ENCODE measurements at places on chromosomes 11 and 22. TPM values are rescaled to one million over a fixed set of nuclear protein-coding genes. Genes with fewer than 3 reads are reported as not detected.

TYR gene
- not detected for total RNA-seq

TRIM29 gene
- total RNA-seq: not detected

MUC5AC gene
- total RNA-seq: not detected

WEE1 gene
- total RNA-seq: 66.6 TPM

GRCh38 chr22:21702700-21703683 lies 32.6 kb downstream of the YPEL1 start:
- H3K27me3 ChIP-seq: no peaks in the 10 kb centered on the region
- peaks cover 23% of the 10 kb centered on the region for H3K4me1 ChIP-seq
- H3K4me3 ChIP-seq: no peak overlapping the region

DNA sequence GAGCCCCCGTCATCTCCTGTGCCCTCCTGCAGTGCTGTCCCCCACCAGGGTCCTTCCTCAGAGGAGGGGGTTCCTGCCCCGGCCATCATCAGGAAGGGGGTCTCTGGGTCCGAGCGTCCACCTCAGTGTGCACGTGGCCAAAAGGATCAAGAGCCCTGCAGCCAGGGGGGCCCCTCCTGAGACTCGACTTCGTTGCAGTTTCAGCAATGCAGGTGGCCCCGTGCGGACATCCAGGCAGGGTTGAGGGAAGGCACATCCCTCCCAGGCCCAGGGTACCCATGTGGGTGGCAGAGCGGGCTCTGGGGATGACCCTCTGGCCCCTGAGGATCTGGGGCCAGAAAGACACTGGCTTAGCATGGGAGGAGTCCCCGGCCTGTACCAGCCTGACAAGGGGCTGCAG lies 41.3 kb downstream of the LRP5 start:
- no peak overlapping the region for H3K4me3 ChIP-seq
- no peak for DNase-seq
- no peak overlapping the region for H3K27ac ChIP-seq
- no peaks in the 10 kb centered on the region for H3K27me3 ChIP-seq

GRCh38 chr11:107259811-107260221 lies 197.8 kb downstream of the CWF19L2 start:
- DNase-seq: no peak
- no peaks in the 10 kb centered on the region for H3K27me3 ChIP-seq
- H3K27ac ChIP-seq: no peak overlapping the region
- no peak overlapping the region for H3K4me3 ChIP-seq
- no peaks in the 10 kb centered on the region for H3K36me3 ChIP-seq

GRCh38 chr11:103768816-103769215 lies 267.6 kb upstream of the DDI1 start:
- H3K36me3 ChIP-seq: no peaks in the 10 kb centered on the region
- DNase-seq: no peak
- H3K27ac ChIP-seq: no peak overlapping the region
- H3K4me1 ChIP-seq: no peaks in the 10 kb centered on the region

DNA sequence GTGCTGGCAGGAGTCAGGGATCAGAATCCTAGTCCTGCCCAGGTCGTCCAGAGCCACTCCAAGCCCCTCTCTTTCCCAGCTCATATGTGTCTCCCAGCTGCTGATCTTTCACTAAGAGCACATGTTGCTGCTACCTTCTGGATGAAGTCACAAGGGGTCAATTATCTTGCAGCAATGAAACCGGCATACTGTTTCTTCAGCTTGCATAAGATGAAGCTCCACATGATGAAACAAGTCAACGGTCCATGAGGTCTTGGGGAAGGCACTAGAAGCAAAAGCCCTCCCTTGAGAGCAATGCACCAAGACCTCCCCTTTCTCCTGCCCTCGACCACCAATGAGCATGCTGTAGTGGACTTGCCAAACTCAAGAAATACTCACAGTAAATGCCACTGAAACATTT lies 148.9 kb downstream of the TENM4 start:
- H3K4me3 ChIP-seq: no peak overlapping the region
- no peaks in the 10 kb centered on the region for H3K27me3 ChIP-seq
- H3K4me1 ChIP-seq: peaks cover 17% of the 10 kb centered on the region
- no peak for DNase-seq
- no peak overlapping the region for H3K27ac ChIP-seq

DNA sequence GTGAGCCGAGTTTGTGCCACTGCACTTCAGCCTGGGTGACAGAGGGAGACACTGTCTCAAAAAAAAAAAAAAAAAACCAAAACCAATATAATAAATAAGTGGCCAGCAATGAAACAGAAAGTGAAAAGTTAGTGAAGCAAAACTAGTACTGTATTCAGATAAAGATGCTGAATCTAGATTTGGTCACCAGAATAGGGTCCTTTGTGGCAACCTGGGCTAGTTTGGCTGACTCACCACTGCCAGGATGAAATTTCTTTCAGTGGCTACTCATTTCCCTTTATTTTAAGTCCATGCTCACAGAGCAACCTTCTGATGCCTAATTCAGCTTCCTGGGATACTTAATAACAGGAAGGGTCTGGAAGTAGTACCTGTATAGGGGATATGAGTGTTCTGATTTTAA lies 26.0 kb downstream of the LIMK2 start:
- H3K4me3 ChIP-seq: no peak overlapping the region
- no peak overlapping the region for H3K27ac ChIP-seq
- DNase-seq: no peak
- no peaks in the 10 kb centered on the region for H3K36me3 ChIP-seq
- no peaks in the 10 kb centered on the region for H3K27me3 ChIP-seq

GRCh38 chr11:122358292-122358691 lies 242.3 kb upstream of the BLID start:
- H3K4me3 ChIP-seq: no peak overlapping the region
- H3K4me1 ChIP-seq: peaks cover 11% of the 10 kb centered on the region
- no peak overlapping the region for H3K27ac ChIP-seq
- H3K36me3 ChIP-seq: peaks cover 4% of the 10 kb centered on the region

- no peak overlapping the region for H3K4me3 ChIP-seq
- no peaks in the 10 kb centered on the region for H3K4me1 ChIP-seq
- DNase-seq: no peak
- no peaks in the 10 kb centered on the region for H3K27me3 ChIP-seq
- no peak overlapping the region for H3K27ac ChIP-seq
Observed at GRCh38 chr11:106608677-106609076, 409.6 kb downstream of the GUCY1A2 start.

DNA sequence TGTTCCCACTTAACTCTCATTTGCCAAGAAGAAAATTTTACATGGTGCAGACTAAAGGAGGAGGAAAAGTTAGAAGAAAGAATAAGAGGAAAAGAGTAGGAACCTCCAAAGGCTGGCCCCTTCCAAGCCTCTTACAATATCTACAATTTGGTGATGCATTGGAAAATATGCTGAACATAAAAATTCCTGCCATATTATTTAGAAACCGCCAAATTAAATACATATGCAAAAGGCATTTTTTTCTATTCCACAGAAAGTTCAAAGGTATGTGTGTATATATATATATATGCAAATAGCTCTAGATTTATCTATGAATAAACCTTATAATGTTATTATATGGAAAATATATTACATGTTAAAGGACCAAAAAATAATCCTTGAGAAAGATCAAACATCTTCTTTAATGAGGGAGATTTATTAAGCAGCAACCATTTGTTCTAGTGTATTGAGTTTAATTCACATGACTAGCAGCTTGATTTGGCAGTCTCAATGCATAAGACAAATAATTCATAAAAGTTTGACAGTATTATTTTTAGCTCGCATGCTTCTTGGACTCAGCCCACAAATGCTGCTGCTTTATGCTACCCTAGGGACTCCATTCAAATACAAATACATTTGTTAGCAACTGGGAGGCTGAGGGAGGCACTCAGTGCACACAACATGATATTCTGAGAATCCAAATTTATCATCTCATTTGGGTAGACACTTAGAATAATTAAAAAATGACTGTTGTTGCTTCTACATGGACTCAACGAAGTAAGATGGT lies 184.9 kb downstream of the SBF2 start:
- no peaks in the 10 kb centered on the region for H3K36me3 ChIP-seq
- no peak overlapping the region for H3K27ac ChIP-seq
- no peaks in the 10 kb centered on the region for H3K27me3 ChIP-seq
- peaks cover 8% of the 10 kb centered on the region for H3K4me1 ChIP-seq

DNA sequence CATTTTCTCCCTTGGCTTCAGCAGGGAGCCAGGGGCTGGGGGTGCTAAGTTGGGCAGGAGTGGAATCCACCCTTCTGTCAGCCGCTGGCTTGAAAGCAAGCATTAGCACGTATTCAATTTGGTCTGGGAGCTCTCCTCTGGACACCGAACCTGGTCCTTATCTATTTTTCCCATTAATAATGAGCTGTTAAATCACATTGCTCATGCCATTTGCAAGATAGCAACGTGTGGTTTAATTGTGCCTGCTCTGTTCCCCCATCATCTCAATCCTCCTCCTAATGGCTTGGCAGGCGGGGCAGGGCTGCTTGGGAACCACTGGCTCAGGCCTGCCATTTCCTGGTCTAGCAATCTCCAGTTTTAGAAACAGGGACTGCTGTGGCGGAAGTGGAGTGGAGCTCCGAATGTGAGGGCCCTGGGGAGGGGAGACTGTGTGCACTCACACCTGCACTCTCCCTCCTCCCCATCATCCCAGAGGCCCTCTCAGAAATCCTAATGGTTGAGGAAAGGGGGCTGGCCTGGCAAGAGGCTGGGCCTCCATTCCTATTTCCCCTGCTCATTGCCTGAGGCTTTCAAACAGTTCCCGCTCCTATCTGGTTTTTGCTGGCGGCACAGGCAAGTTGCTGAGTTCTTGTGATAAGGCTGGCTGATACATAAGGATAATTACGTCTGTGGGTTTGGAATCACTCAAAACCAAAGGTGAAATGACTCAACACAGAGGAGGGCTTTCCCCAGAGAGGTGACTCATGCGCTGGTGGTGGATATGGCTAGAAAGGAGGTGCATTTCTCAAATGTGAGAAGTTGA lies 201.2 kb upstream of the E2F8 start:
- H3K27ac ChIP-seq: no peak overlapping the region
- DNase-seq: no peak
- H3K4me1 ChIP-seq: peaks cover 20% of the 10 kb centered on the region
- no peaks in the 10 kb centered on the region for H3K36me3 ChIP-seq
- peaks cover 3% of the 10 kb centered on the region for H3K27me3 ChIP-seq
- no peak overlapping the region for H3K4me3 ChIP-seq

- DNase-seq: no peak
- H3K27me3 ChIP-seq: peaks cover 8% of the 10 kb centered on the region
- no peak overlapping the region for H3K4me3 ChIP-seq
- H3K27ac ChIP-seq: no peak overlapping the region
Observed at GRCh38 chr11:128772814-128773213, 78.9 kb downstream of the FLI1 start.

GRCh38 chr11:7028141-7028540 lies 7.9 kb downstream of the NLRP14 start:
- H3K36me3 ChIP-seq: no peaks in the 10 kb centered on the region
- H3K27me3 ChIP-seq: no peaks in the 10 kb centered on the region
- H3K4me3 ChIP-seq: no peak overlapping the region
- H3K4me1 ChIP-seq: no peaks in the 10 kb centered on the region

DNA sequence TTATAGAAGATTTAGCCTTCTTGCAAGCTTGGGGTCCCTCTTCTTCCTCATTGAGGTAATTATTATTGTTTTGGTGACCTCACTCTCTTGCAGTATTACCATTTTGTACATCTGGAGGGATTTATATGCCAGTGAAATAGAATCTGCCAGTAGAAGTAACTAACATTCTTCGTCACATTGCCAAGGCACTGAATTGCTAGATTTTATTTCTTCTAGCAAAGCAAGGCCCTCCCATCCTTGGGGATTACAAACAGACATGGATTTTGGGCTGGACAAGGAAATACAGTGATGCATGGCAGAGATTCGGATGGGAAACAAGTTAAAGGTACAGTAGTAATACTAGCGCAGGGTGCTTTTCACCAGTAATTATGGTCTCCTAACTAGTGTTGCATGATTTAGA lies 7.8 kb downstream of the ADAMTS15 start:
- no peak overlapping the region for H3K27ac ChIP-seq
- H3K4me3 ChIP-seq: no peak overlapping the region
- DNase-seq: no peak
- no peaks in the 10 kb centered on the region for H3K36me3 ChIP-seq
- H3K27me3 ChIP-seq: peaks cover 18% of the 10 kb centered on the region
- peaks cover 11% of the 10 kb centered on the region for H3K4me1 ChIP-seq

GRCh38 chr11:32402836-32403235 lies 32.5 kb downstream of the WT1 start:
- H3K36me3 ChIP-seq: no peaks in the 10 kb centered on the region
- H3K4me3 ChIP-seq: no peak overlapping the region
- H3K27ac ChIP-seq: no peak overlapping the region
- no peaks in the 10 kb centered on the region for H3K4me1 ChIP-seq

DNA sequence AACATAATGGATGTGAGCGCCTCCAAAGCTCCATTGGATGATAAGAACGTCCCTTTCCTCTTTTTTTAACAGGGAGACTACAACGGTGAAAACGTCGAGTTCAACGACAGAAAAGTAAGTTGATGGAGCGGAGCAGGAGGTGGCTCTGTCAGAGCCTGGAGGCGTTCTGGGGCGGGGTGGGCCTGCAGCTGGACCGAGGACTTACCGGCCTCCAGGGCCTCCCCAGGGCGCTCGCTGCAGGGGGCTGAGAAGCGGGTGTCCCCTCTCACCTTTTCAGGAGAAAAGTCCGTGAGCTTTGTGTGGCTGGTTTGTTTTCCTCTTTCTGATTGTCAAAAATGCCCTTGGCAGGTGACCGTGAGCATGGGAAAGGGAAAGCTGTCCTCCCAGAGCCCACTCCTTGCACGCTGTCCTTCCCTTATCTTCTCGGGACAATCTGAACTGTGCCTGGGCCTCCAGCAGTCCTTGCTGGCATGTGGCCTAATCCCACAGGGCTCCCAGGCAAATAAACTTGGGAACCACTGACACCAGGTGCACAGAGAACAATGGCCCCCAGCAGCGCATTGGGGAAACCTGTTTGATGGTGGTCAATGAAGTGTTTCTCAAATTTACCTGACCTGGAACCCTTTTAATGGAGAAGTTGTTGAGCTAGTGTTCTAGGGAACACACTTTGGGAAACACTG lies 38.4 kb downstream of the ANO1 start:
- H3K27me3 ChIP-seq: peaks cover 16% of the 10 kb centered on the region
- H3K4me1 ChIP-seq: peaks cover 8% of the 10 kb centered on the region
- no peak overlapping the region for H3K27ac ChIP-seq

DNA sequence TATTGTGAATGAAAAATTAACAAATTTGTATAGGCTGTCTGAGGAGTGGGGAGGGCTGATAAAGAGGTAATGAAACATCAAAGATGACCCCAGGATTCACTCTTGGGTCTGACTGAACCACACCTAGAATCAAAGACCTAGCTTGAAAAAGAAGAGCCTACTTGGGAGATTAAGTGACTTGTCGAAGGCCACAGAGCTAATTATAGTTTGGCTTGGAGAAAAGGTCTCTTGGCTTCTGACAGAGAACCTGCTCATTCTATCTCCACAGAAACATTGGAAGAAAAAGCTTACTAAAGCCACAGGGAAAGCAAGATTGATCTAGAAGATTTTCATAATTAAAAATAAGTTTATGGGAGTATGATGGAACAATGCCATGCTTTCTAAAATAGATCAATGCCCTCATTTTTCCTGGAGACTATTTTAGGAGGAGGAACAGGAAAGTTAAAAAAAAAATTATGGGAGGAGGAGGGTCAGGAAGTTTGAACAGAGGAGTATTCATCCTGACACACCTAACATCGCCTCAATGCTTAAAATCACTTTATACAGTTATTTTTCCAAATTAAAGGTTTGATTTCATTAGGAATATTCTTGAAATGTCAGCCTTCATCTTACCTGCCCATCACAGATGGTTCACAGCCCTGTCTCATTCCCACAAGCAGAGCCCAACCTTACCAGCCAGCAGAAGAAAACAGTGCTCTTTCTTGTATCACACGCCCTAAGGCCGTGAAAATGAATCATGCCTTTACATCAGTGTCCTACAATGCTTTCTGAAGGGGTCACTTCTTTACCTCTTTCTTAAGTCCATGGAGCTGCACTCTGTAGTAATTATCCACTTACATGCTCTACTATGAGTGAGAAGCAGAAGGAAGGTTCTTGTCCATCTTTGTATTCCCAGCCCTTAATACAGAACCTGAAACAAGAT lies 231.1 kb upstream of the MPPED2 start:
- H3K36me3 ChIP-seq: no peaks in the 10 kb centered on the region
- no peak for DNase-seq
- peaks cover 23% of the 10 kb centered on the region for H3K4me1 ChIP-seq
- peaks cover 3% of the 10 kb centered on the region for H3K27me3 ChIP-seq
- H3K27ac ChIP-seq: no peak overlapping the region
- no peak overlapping the region for H3K4me3 ChIP-seq
